ENCODE measurements at places on chromosomes 12 and 14.
A peak's percentile ranks its signal among the peaks of the same experiment; 100 is the strongest.

- no peak for DNase-seq
Measured at GRCh38 chr12:69910694-69911093, 85.7 kb downstream of the MYRFL start.

GRCh38 chr12:121676190-121676589 is 6.7 kb upstream of the MORN3 start:
- no peak for DNase-seq

- no peak for DNase-seq
Measured at GRCh38 chr12:127485528-127485927, 781.4 kb upstream of the TMEM132C start.

- no peak for DNase-seq
Measured at GRCh38 chr12:4064008-4064407, 190.8 kb upstream of the PARP11 start.

- DNase-seq = no peak
Measured at GRCh38 chr12:123465084-123465483, 7.1 kb downstream of the SNRNP35 start.

DNA sequence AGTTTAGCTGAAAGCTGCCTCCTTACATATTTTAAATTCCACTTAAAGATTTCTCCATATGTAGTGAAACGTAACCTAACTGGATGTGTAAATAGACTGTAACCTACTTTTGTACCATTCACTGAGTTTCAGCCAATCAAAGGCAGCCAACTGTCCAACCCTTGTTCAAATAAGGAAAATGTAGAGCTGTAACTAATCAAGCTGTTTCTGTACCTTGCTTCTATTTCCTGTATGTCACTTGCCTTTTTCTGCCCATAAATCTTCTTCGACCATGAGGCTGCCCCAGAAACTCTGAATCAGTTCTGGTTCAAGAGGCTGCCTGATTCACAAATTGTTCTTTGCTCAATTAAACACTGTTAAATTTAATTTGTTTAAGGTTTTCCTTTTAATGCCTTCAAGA is 6.3 kb downstream of the SLC7A8 start:
- no peak for DNase-seq

GRCh38 chr14:76924371-76925096 is 98.3 kb downstream of the LRRC74A start:
- DNase-seq = peak; percentile 85

DNA sequence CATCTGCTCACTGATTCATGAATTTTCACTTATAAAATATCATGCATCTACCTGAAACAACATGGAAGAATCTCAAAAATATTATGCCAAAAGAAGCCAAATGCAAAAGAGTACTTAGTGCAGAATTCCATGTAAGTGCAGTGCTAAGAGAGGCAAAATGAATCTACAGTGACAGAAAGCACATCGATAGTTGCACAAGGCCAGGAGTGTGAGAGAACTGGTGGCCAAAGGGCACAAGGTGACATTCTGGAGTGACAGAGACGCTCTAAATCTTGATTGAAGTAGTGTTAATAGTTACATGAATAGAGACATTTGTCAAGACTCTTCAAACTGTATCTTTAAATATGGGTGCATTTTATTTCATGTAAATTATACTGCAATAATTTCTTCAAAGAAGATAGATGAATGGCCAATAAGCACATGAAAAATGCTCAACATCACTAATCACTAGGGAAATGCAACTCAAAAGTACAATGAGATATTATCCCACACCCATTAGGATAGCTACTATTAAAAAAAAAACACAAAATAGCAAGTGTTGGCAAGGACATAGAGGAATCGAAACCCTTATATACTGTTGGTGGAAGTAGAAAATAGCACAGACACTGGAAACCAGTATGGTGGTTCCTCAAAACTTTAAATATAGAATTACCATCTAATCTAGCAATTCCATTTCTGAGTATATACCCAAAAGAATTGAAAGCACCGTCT is 71.7 kb upstream of the KICS2 start:
- no peak for DNase-seq

DNA sequence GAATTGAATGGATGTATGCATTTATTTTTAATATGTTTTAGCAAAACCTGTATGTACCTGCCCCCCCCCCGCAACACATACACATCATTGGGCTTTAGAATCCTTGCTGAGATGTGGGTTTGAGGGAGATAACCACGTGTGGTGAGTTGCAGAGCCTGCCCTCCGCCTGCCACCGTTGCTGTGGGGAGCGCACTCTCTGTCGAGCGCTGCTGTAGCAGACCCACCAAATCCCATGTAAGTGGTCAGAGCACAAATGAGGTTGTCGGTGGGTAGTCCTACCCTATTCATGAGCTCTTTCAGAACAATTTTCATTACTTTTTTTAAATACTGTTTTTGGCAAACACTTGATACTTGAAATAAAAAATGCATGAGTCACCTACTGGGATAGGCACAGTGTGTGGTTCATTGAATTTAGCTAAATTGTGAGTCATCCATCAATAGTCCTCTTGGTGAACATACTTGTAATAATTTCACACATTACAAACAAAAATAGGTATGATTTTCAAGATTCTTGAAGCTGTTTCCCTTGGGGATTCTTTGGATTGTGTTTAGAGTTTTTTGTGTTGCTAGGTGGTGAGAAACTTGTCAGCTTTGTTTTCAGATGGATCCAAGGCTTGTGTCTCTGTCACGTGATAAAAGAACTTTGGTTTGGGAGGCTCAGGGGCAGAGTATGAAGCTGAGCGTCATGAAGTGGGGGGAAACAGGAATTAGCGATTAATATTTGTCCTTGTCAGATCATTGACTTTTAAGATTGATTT is 107.6 kb downstream of the PTCSC3 start:
- no peak for DNase-seq

GRCh38 chr12:3795066-3795465 is 42.2 kb upstream of the CRACR2A start:
- no peak for DNase-seq

GRCh38 chr14:50666772-50667683 is 1.1 kb downstream of the SAV1 start:
- DNase-seq = peak; percentile 27

- no peak for DNase-seq
Measured at GRCh38 chr12:117684471-117684870, 284.3 kb downstream of the KSR2 start.
